Right kidney (tissue), 9 donors: ENCODE measurements at places on chromosomes 7 and 10.

DNA sequence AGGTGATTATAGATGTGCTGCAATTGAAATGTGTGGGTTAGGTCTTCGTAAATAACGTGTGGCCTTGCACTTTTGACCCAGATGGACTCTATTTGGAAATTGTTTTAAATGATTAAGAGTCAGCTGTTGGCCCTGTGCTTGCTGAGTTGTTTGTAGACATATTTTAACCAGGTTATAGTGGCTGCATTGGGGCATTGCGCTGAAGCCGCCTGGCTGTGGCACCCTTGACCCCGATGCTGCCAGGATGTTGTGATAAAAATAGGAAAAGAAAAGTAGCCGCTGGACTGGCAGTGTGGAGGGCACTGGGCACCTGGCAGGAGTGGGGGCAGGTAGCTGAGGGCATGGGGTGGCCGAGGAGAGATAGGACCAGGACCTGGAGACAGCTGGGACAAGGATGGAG lies 13.4 kb downstream of the LRRC27 start:
- no peak for DNase-seq

DNA sequence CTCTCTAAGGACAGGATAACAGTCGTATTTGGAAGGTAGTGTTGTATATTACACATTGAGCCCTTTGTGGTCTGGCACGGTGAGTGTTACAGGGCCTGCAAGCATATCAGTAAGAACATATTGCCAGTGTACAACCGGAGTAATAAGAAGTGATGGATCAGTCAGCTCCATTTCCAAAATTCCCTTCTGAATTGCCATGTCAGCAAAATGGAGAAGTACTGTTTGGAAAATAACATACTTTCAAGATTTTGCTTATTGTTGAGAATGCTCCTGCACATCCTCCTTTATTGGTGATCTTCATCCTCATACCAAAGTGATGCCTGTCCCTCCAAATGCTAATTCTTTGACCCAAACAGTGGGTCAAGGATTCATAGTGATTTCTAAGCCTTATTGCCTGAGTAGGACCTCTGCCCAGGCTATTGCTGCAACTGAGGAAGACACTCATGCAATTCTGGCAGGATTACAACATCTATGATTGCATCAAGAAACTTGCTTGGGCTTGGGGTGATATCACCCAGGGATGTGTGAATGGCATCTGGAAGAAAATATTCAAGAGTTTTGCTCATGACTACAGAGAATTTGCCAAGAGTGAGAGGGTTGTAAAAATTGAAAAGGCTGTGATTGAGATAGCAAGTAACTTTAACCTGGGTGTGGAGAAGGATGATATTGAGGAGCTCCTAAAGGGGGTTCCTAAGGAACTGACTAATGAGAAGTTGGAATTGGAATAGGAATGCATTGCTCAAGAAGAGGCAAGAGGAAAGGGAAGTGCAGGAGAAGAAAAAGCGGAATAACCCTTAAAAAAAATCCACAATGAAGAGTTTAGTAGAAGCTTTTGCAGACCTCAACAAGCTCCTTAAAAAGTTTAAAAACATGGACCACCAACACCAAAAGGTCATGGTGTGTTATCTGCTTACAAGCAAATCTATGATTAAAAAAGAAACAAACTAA lies 452.2 kb upstream of the SORCS1 start:
- no peak for DNase-seq

DNA sequence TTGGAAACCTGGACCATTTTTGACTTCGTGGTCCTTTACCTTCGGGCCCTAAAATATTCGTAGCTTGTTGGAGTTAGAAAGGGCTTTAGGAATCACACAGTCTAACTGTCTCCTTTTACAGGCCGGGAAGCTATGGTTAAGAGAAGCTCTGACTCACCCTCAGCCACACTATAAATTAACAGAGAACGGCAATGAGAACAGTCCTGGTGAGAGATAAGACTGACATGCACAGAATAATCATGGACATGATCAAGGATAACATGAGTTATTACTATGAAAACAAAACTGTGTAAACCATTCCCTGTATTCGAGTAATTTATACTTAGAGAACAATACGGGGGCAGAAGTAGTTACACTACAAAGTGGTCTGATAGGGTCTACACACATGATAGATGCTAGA lies 162.5 kb upstream of the MALRD1 start:
- DNase-seq = no peak

DNA sequence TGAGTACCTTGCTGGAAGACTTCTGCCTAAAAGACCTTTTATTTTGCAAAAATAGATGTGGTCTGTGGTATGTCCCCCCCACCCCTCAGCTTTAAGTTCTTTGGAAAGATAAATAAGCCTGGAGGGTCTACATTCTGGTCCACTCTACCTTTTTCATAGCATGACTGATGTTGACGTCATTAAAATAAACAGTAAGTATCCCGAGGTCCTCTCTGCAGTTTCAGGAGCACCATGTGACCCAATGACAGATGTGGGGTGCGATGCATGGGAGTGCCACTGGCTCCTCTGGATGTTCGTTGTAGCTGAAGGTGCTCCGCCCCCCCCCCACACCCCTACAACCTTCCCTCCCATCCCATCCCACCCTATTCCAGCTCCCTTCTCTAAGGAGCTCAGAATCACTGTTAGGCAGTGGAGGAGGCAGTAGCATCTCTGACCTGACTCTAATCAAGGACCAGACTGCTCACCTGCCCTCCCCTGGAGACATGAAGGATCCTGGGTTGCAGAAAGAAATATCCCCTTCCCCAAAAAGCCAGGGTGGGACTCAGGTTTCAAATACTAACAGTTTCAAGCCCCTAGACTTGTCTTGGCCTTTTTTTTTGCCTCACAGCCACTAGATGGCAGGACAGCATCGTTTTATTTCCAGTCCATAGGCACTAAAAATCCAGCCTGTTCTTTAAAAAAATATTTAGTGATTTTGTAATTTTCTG lies 25.1 kb downstream of the CASP7 start:
- peak; percentile 15 for DNase-seq

GRCh38 chr10:101052285-101052684 lies 9.5 kb upstream of the KAZALD1 start:
- DNase-seq = no peak

GRCh38 chr7:142811154-142811737 lies 40.5 kb downstream of the PRSS2 start:
- no peak for DNase-seq

DNA sequence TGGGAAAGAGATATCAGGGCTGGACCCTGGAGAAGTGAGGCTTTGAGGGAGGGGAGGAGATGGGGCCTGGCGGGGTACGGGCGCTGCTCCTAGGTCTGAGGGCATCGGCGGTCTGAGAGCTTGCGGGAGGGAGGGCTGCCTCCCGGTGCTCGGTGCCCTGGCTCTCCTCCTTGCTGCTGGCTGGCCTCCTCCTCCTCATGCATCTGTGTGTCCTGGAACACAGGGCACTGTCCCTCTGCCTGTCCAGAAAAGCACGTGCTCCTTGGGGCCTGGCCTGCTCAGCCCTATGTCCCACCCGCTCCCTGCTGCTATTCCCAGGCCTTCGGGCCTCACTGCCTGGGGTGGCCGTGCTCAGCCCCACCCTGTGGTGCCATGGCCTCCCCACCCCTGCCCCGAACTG lies 166.9 kb downstream of the RNF216 start:
- DNase-seq = no peak
